Mesangial cell (primary cell): ENCODE measurements at places on chromosomes 2 and 18. TPM values are rescaled to one million over a fixed set of nuclear protein-coding genes. Genes with fewer than 3 reads are reported as not detected.

Gene ZAP70
- total RNA-seq: 0.25 TPM in 1 of 2 replicates, not detected in the other

Gene KLHL29
- total RNA-seq: 4.9 and 11.4 TPM in 2 replicates

Gene FSHR
- not detected in 2 replicates for total RNA-seq

Gene TNFRSF11A
- 0.13 and 0.33 TPM in 2 replicates for total RNA-seq

Gene INHA
- 1.0 TPM in 1 of 2 replicates, not detected in the other for total RNA-seq
